ENCODE measurements at places on chromosomes 13 and 19. TPM values are rescaled to one million over a fixed set of nuclear protein-coding genes. Genes with fewer than 3 reads are reported as not detected.

DNA sequence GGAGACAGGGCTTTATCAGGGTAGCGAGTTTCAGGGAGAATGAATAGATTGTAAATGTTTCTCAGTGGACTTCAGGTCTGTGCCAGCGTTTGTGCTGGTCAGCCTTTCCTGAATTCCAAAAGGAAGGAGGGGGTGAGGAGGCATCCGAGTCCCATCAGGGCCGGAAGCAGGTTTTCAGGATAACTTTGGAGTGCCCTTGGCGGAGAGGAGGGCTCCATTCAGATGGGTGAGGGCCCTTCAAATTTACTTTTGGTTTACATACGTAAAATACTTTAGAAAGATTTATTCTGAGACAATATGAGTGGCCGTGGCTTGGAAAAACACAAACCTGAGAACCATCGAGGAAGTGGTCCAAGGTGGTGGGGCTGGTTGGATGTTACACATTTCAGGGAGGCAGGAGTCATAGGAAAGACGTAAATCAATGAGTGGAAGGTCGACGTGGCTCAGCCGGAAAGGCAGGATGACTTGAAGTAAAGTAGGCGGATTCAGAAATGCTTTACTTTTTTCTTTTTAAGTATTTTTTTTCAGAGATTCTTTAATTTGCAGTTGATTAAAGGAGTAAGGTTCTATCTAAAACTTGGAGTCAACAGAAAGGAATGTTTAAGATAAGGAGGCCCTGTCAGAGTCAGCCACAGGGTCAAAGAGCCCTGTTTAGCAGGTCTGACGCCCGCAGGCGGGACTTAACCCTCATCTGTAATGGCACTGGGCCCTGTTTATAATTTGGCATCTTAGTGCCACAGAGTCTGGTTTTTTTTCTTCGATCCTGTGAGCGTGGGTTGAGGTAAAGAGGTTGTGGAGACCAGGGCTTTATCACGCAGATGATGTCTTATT, 32.8 kb downstream of the ATP11A start:
- peak; percentile 94 for DNase-seq

DNA sequence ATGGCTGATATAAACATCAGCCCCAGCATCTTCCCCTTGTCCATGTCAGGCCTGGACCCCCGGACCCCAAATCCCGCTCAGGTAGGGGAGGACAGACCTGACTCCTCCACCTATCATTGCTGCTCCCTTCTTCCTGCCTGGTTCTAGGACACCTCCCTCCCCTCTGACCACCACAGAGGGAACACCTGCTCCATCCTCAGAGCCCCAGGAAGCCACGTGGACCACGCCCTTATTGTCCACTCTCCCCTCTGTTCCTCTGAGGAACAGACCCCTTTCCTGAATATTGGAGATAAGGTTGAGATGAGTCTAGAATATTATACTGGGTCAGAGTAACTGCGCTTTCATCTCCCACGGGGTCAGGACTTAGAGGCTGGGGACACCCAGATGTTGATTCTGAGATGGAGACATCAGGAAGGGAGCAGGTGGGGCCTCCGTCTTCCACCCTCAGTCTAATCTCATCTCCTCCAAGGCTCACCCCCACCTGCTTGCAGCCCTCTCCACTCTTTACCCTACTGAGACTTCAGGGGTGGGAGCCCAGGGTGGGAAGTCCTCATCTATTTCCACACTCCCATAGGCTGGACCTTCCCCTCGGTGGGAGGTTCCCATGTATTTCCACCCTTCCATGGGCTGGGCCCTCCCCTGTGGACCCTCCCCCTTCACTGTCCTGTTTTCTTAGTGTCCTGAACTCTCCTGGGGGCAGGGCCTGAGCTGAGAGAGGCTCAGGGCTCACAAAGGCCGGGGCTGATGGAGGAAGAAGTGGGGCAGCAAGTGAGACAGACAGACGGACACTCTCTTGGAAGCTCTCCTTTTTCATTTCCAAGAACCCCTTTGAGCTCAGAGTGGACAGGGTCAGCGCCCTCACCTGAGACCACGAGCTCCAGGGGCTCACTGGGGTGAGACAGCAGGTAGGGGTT, 2.7 kb downstream of the LILRA4 start:
- no peak for DNase-seq

GRCh38 chr13:22428188-22428828, 752.5 kb upstream of the SGCG start:
- no peak for DNase-seq

DNA sequence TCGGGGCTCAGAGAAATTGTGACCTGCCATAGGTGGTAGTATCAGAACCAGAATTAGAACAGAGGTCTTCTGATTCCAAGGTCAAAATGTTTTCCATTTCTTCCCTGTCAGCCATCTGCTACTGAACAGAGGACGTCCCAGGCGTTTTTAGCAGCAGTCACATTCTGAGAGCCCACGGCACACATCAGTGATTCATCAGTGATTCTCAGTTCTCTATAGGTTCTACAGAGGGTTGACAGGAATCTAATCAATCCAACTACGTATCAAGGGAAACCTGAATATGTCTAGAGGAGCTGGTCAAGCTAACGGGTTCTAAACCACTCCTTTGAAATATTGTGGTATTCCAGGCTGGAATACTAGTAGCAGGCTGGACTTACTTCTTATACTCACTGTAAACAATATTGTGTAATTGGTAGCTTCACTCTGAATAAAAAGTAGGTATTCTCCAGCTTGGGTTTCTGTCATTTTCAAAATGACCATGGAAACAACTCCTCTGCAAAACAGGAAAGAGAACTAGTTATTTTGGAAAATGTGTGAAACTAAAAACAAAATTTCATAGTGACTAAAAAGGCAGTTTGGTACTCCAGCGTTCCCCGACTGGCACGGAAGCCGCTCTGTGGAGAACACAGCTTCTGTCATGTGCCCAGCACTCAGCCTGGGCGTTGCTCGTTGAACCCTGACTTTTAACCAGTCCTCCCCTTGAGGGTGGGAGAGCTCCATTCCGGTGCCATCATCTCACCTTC, 43.2 kb downstream of the FLT3 start:
- no peak for DNase-seq

DNA sequence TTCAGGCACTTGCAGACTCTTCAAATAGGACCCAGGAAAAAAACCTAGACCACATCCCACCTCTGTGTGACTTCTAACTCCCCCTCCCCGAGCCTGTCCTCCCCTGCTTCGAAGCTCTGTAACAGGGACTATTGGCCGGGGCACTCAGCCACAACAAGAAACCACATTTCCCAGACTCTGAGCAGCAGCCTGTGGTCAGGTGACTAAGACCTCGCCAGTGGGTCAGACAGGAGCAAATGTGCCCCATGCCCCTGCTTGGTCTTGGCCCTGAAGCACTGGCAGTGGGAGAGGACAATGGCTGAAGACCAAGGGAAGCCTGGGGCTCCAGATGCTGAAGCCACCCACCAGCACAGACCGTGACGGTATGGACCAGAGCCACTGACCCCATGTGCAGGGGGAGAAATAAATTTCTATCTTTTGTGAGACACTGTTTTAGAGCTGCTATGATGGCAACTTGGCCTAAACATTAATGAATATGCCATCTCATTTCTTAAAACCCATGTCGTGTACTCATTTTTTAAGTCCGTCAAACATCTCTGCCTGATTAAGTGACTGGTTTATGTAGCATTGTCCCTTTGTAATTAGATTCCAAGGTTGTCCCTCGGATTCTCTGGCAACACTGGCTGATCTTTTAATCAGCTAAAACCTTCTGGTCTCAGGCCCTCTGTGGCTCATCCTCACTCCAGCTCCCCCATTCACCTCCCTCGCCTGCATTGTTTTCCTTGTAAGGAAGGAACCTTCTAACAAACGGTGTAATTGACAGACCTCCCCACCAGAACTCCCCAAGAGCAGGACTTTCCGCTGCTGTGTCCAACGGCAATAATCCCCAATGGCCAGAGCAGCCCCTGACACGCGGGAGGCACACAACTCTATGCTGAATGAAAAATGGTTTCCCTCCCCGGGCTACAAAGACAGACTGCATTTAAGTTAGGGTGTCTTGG, 98.4 kb downstream of the STK24 start:
- peak; percentile 7 for DNase-seq

- no peak for DNase-seq
These were observed 200.5 kb downstream of the KLF5 start for GRCh38 chr13:73259061-73260017.

- DNase-seq, result no peak
These were observed 86.5 kb downstream of the COL4A1 start for GRCh38 chr13:110220471-110220870.

- DNase-seq, result no peak
These were observed 24.5 kb downstream of the GP6 start for GRCh38 chr19:55013596-55013995.

- no peak for DNase-seq
These were observed 17.5 kb downstream of the SYDE1 start for GRCh38 chr19:15124572-15125231.

The SLC17A7 gene
- not detected for total RNA-seq

The KLK2 gene
- total RNA-seq, result not detected

The SYDE1 gene
- 31.3 TPM for total RNA-seq

The ZNF492 gene
- total RNA-seq, result not detected

The ZNF296 gene
- not detected for total RNA-seq

The PSG3 gene
- total RNA-seq, result not detected

Measured in Caki2 (cell line).